ENCODE measurements at places on chromosomes 7 and 10.

- no peak for DNase-seq
These were observed 687 bp upstream of the DKK1 start for GRCh38 chr10:52313256-52313932.

GRCh38 chr7:122340427-122340826, 35.9 kb upstream of the FEZF1 start:
- no peak for DNase-seq

- no peak for DNase-seq
These were observed 75.5 kb downstream of the PAPSS2 start for GRCh38 chr10:87734987-87735827.

DNA sequence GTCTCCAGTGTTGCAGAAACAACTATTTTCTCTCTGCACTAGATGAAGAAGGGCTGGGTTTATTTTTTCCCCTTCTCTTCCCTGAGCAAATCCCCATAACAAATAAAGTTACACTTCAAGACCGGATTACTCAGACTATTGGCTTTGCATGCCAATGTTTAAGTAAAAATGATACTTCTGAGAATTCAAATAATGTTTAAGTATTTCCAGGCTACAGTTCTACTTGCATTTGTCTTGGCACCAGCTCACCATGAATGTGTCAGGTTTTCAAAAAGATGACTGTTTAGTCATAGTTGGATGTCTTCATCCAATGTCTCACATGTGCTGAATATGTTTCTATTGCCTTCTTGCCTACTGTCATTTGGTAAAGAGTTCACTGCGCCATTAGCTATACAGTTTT, 912.6 kb downstream of the GATA3 start:
- DNase-seq = no peak

DNA sequence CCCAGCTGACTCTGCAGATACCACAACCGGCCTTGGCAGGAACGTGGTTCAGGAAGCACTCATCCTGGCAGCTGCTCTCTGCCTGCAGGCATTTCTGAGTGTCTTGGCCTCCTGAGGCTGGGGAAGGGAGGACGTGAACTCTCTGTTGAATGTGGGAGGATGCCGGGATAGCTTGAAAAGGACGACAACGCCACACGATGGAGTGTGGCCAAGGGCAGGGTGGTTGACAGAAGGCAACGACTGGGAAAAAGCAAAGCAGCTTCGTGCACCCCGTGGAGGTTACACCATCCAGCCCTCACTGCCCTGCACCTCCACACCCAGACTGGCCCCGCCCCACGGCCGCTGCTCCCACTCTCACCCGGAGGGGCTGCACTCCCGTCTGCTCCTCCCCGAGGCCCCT, 466.1 kb upstream of the FOXK1 start:
- DNase-seq = no peak

GRCh38 chr7:41476460-41476803, 226.5 kb downstream of the INHBA start:
- DNase-seq = no peak

DNA sequence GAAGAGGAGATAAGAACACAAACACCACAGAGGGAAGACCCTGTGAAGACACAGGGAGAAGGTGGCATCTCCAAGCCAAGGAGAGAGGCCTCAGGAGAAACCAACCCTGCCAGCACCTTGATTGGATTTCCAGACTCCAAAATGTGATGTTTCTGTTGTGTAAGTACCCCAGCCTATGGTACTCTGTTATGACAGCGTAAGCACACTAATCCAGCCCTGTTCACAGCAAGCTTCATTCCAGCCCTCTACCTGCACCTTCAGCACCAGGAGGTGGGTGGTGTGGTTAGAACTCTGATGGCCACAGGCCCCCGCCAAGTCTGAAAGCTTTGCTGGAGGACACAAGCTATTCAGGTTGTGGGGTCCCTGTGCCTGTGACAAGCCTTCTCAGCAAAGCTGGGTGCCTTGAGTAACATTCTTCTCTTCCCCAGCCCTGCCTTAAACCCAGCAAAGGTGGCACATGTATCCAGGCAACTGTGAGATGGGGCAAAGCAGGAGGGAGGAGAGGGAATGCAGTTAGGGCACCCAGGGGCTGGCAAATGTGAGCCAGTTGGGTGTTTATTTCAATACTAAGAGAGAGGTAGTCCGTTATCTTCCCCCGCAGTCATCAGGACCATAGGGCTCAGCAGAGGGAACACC, 4.5 kb downstream of the VSTM4 start:
- no peak for DNase-seq

- DNase-seq = no peak
These were observed 209.1 kb downstream of the HGF start for GRCh38 chr7:81560708-81561107.

- DNase-seq = no peak
These were observed 455.5 kb downstream of the CCSER2 start for GRCh38 chr10:84783909-84784308.

DNA sequence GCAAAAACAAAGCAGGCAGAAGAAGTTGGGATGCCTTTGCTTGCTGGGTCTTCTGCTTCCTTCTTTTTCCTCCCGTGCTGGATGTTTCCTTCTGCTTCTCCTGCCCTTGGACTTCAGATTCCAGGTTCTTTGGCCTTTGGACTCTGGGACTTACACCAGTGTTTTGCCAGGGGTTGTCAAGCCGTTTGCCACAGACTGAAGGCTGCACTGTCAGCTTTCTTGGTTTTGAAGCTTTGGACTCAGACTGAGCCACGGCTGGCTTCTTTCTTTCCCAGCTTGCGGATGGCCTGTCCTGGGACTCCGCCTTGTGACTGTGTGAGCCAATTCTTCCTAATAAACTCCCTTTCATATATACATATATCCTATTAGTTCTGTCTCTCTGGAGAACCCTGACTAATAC, 11.3 kb upstream of the LCOR start:
- DNase-seq = no peak

- peak; percentile 12 for DNase-seq
These were observed 101.9 kb upstream of the PIP4K2A start for GRCh38 chr10:22816298-22816653.

DNA sequence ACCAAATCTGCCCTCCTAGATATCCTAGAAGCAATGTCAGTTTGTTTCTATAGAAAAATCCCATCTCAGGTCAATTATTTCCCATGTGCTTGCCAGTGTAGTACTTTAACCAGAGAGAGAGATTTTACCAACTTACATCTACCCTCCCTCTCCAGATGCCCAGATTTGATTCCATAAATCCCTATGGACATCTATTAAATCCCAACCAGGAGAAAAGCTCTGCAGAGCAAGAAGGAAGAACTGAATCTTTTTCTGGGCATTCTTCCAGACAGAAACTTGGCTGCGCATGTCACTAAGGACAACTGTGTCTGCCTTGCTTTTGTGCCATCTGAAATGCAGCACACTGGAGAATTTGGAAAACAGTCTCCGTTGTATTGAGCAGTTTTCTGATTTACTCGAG, 597.6 kb downstream of the SORCS1 start:
- no peak for DNase-seq

DNA sequence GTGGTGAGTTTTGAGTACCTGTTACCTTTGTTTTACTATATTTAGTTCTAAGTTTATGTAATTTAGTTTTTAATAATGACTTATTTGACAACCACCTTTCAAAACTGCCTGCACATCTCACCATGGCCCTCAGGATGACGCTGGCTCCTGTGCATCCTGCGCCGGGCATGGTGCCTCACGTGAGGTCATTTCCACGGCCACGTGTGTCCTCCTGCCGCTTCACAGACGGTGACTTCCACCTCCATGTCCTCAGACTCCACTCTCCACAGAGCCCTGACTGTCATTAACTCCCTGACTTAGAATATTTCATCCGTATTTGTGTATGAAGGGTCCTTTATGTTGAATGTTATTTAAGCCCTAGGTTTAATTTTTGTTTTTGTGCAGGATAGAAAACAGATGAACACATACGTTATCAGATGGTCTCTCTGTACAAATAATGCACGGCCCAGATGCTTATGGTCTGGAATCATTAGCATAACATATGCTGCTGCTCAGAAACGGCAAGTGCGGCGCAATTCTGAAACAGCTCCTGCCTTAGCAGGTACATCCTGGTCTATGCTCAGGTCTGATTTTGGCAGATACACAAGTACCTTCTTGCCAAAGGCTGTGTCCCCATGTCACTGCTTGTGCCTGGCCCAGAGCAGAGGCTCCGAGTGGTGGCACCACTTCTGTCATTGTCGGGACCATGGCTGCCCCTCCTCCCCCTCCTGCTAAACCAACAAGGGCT, 155.8 kb downstream of the WDR37 start:
- no peak for DNase-seq

DNA sequence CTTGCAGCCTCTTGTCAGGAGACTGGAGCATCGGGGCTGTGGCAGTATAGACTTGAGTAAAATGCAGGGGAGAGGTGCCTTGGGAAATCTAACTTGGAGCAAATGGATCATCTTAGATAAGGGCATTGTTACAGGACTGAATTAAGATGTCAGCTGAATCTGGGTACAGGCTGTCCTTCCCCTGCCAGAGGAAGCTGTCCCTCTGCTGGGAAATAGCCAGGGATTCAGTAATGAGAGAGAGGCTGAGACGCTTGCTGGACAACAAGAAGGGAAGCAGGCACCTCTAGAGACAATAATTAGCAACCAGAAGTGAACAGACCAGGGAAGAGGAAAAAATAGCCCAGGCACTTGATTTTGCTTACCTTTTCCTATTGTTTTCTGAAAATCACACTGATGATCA, 20.7 kb upstream of the RAPGEF5 start:
- DNase-seq = no peak

- no peak for DNase-seq
These were observed 13.2 kb upstream of the AOC1 start for GRCh38 chr7:150838965-150839650.

GRCh38 chr7:36653663-36654355, 70.5 kb downstream of the AOAH start:
- DNase-seq = no peak
